ENCODE measurements at places on chromosomes 13 and 19.
A peak's percentile ranks its signal among the peaks of the same experiment; 100 is the strongest.

- no peaks in the 10 kb centered on the region for H3K4me1 ChIP-seq
- H3K4me3 ChIP-seq: no peak overlapping the region
- no peak for DNase-seq
- no peak overlapping the region for H3K27ac ChIP-seq
- H3K36me3 ChIP-seq: no peaks in the 10 kb centered on the region
Measured at GRCh38 chr13:96700657-96701056, 293.6 kb downstream of the OXGR1 start.

DNA sequence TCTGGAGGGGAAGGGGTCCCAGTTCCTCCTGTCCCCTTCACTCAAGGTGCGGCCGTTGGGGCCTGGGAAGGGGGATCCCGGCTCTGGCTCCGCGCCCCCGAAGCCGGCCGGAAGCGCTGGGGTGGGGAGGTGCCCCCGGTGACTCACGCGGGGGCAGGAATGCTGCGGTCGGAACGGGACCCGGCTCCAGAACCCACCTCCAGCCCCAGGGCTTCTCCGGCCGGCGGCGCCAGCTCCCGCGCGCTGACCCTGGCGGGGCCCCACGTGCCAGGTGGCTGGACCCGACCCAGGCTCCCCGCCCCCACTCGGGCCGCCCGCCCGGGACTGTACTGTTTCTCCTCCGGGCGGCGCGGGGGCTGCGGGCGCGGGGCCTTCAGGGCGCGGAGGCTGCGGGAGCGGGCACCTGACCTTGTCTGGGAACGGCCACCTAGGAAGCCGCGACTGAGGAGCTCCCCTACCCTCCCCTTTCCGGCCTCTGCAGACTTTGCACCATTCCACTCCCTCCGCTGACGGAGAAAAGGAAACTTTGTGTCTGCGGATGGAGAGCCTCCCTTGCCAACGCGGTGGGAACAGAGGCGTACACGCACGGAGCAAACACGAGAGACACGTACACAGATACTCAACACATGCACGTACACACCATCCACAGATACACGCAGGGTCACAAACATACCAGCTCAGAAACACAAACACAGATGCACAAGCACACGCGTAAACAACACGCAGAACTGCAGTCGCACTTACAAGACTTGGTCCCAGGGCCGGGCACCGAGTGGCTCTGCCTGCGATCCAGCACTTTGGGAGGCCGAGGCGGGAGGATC lies 7.2 kb downstream of the AXL start:
- no peak overlapping the region for H3K4me3 ChIP-seq
- no peaks in the 10 kb centered on the region for H3K36me3 ChIP-seq
- peak overlapping the region; percentile 74 for H3K27ac ChIP-seq
- peaks cover 13% of the 10 kb centered on the region for H3K4me1 ChIP-seq
- peak; percentile 69 for DNase-seq

GRCh38 chr19:36049080-36049698 lies 4.9 kb downstream of the THAP8 start:
- no peak overlapping the region for H3K4me3 ChIP-seq
- H3K27me3 ChIP-seq: no peaks in the 10 kb centered on the region
- no peaks in the 10 kb centered on the region for H3K4me1 ChIP-seq
- no peaks in the 10 kb centered on the region for H3K36me3 ChIP-seq

GRCh38 chr13:47175172-47175866 lies 278.5 kb upstream of the HTR2A start:
- no peaks in the 10 kb centered on the region for H3K27me3 ChIP-seq
- H3K4me1 ChIP-seq: no peaks in the 10 kb centered on the region
- H3K4me3 ChIP-seq: no peak overlapping the region
- H3K27ac ChIP-seq: no peak overlapping the region

- H3K4me1 ChIP-seq: peaks cover 7% of the 10 kb centered on the region
- no peak overlapping the region for H3K4me3 ChIP-seq
- no peak overlapping the region for H3K27ac ChIP-seq
- H3K36me3 ChIP-seq: no peaks in the 10 kb centered on the region
- H3K27me3 ChIP-seq: no peaks in the 10 kb centered on the region
Measured at GRCh38 chr13:38382946-38383345, 33.3 kb downstream of the UFM1 start.

DNA sequence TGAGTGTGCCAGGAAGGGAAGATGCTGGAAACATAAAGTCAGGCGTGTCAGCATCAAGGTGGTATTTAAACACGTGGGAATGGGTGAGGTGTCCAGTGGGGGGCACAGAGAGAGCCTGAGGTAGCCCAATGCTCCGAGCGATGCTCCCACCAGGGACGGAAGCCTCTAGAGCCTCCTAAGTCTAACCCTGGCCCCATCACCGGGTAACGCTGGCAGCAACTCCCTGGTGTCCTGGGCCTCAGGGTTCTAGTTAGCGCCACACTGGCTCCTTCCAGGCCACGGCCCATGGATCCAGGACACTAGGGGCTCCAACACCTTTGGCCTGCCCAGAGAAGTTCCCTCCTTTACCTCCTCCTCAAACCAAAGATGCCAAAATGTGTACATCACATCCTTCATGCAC lies 65.4 kb downstream of the EPS15L1 start:
- H3K27me3 ChIP-seq: no peaks in the 10 kb centered on the region
- H3K27ac ChIP-seq: no peak overlapping the region
- DNase-seq: no peak
- H3K4me3 ChIP-seq: no peak overlapping the region

GRCh38 chr19:35436477-35437405 lies 11.3 kb upstream of the FFAR2 start:
- H3K27me3 ChIP-seq: no peaks in the 10 kb centered on the region
- H3K4me1 ChIP-seq: peaks cover 21% of the 10 kb centered on the region
- peak overlapping the region; percentile 79 for H3K27ac ChIP-seq
- DNase-seq: peak; percentile 90

- no peaks in the 10 kb centered on the region for H3K27me3 ChIP-seq
- H3K27ac ChIP-seq: no peak overlapping the region
- H3K4me1 ChIP-seq: no peaks in the 10 kb centered on the region
- no peak overlapping the region for H3K4me3 ChIP-seq
- peaks cover 3% of the 10 kb centered on the region for H3K36me3 ChIP-seq
- DNase-seq: no peak
Measured at GRCh38 chr13:20728579-20729311, 25.2 kb downstream of the IL17D start.

- H3K4me3 ChIP-seq: no peak overlapping the region
- no peaks in the 10 kb centered on the region for H3K4me1 ChIP-seq
- H3K27ac ChIP-seq: no peak overlapping the region
- no peak for DNase-seq
- H3K36me3 ChIP-seq: peaks cover 7% of the 10 kb centered on the region
Measured at GRCh38 chr13:21557995-21558394, 46.0 kb downstream of the MICU2 start.

GRCh38 chr19:28971049-28971448 lies 241.9 kb downstream of the UQCRFS1 start:
- H3K27me3 ChIP-seq: no peaks in the 10 kb centered on the region
- H3K4me1 ChIP-seq: no peaks in the 10 kb centered on the region
- no peak overlapping the region for H3K27ac ChIP-seq
- DNase-seq: peak; percentile 77

DNA sequence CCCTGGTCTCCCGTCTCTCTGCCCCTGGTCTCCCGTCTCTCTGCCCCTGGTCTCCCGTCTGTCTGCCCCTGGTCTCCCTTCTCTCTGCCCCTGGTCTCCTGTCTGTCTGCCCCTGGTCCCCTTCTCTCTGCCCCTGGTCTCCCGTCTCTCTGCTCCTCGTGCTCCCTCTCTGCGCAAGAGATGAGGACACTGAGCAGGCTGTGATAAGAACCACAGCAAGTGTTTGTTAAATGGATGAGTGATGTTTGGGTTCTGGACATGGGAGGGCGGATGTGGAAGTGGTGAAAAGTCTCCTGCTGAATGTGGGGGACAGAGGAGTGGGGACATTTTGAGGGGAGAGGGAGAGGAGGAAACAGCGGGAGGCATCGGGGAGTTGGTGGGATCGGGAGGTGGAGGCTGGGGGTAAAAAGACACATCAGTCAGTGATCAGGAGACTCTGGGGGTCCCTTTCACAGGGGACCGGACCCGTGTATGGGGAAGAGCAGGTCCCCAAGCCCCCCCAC lies 8.0 kb downstream of the NPAS1 start:
- no peak for DNase-seq
- no peaks in the 10 kb centered on the region for H3K4me1 ChIP-seq
- H3K27me3 ChIP-seq: peaks cover 46% of the 10 kb centered on the region
- no peak overlapping the region for H3K27ac ChIP-seq
- no peak overlapping the region for H3K4me3 ChIP-seq

DNA sequence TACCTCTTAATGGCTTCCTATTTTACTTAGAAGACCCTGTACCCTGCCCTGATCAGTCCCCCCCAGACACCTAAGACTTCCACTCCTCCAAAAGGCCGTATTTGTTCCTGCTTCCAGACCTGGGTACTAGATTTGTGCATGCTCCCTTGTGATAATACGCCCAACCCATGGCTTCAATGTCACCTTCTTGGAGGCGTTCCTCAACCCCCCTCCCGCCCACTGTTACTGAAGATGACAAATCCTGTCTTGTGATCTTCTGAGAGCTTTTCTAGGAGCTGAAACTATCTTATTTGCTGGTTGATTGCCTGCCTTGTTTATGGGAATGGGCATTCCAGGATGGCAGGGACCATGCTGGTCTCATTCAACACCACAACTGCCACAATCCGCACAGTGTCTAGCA lies 9.4 kb downstream of the SLC25A23 start:
- no peak overlapping the region for H3K4me3 ChIP-seq
- no peaks in the 10 kb centered on the region for H3K27me3 ChIP-seq
- H3K27ac ChIP-seq: no peak overlapping the region
- no peaks in the 10 kb centered on the region for H3K4me1 ChIP-seq

GRCh38 chr13:95564091-95564490 lies 11.6 kb downstream of the CLDN10 start:
- no peak overlapping the region for H3K27ac ChIP-seq
- peaks cover 5% of the 10 kb centered on the region for H3K4me1 ChIP-seq
- no peaks in the 10 kb centered on the region for H3K36me3 ChIP-seq

GRCh38 chr13:20441879-20442278 lies 83.8 kb downstream of the CRYL1 start:
- H3K4me1 ChIP-seq: no peaks in the 10 kb centered on the region
- no peaks in the 10 kb centered on the region for H3K27me3 ChIP-seq
- H3K27ac ChIP-seq: no peak overlapping the region

DNA sequence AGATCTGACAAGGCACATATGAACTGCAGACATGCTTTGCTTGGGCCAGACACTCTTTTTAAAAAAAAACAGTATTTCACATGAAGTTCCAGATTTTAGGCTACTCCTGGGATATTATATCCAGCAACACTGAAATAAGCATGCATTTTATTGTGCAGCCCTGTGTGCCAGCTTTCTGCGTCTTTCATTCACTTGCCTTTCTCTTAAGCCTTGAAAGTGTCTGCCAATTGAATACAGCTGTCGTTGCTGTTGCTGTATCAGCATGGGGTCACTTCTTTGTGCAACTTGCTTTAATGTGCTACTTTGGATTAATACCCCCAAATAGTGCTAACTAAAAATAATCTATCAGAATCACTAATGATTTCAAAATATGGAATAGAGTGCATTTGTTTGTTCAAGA lies 657.8 kb downstream of the SLITRK6 start:
- H3K27ac ChIP-seq: no peak overlapping the region
- H3K4me1 ChIP-seq: no peaks in the 10 kb centered on the region
- H3K27me3 ChIP-seq: no peaks in the 10 kb centered on the region
- no peaks in the 10 kb centered on the region for H3K36me3 ChIP-seq
- H3K4me3 ChIP-seq: no peak overlapping the region

- H3K36me3 ChIP-seq: peaks cover 2% of the 10 kb centered on the region
- H3K4me1 ChIP-seq: peaks cover 3% of the 10 kb centered on the region
- DNase-seq: no peak
- H3K27ac ChIP-seq: no peak overlapping the region
- no peak overlapping the region for H3K4me3 ChIP-seq
Measured at GRCh38 chr13:96032717-96033116, 20.5 kb downstream of the UGGT2 start.

- H3K36me3 ChIP-seq: no peaks in the 10 kb centered on the region
- H3K27ac ChIP-seq: no peak overlapping the region
- peaks cover 3% of the 10 kb centered on the region for H3K4me1 ChIP-seq
- no peak overlapping the region for H3K4me3 ChIP-seq
- H3K27me3 ChIP-seq: no peaks in the 10 kb centered on the region
Measured at GRCh38 chr13:51771418-51772104, 32.4 kb downstream of the DHRS12 start.

- DNase-seq: no peak
- H3K4me1 ChIP-seq: peaks cover 6% of the 10 kb centered on the region
- peaks cover 26% of the 10 kb centered on the region for H3K36me3 ChIP-seq
- H3K27ac ChIP-seq: no peak overlapping the region
- H3K4me3 ChIP-seq: no peak overlapping the region
- H3K27me3 ChIP-seq: no peaks in the 10 kb centered on the region
Measured at GRCh38 chr19:55344444-55344843, 4.8 kb downstream of the KMT5C start.

GRCh38 chr13:91406619-91407018 lies 8.2 kb downstream of the GPC5 start:
- H3K27ac ChIP-seq: no peak overlapping the region
- H3K27me3 ChIP-seq: no peaks in the 10 kb centered on the region
- H3K36me3 ChIP-seq: no peaks in the 10 kb centered on the region
- H3K4me1 ChIP-seq: no peaks in the 10 kb centered on the region
- no peak for DNase-seq

- no peaks in the 10 kb centered on the region for H3K4me1 ChIP-seq
- DNase-seq: no peak
- no peaks in the 10 kb centered on the region for H3K36me3 ChIP-seq
- no peak overlapping the region for H3K4me3 ChIP-seq
- H3K27me3 ChIP-seq: peaks cover 9% of the 10 kb centered on the region
Measured at GRCh38 chr19:3873151-3873550, 4.3 kb upstream of the ZFR2 start.

GRCh38 chr13:46352805-46353204 lies 34.2 kb downstream of the RUBCNL start:
- H3K27ac ChIP-seq: peak overlapping the region; percentile 45
- no peaks in the 10 kb centered on the region for H3K4me1 ChIP-seq
- no peaks in the 10 kb centered on the region for H3K27me3 ChIP-seq
- no peak overlapping the region for H3K4me3 ChIP-seq
- H3K36me3 ChIP-seq: no peaks in the 10 kb centered on the region
- no peak for DNase-seq

GRCh38 chr19:55472463-55472862 lies 4.0 kb upstream of the ZNF628 start:
- no peak overlapping the region for H3K27ac ChIP-seq
- no peaks in the 10 kb centered on the region for H3K27me3 ChIP-seq
- peaks cover 8% of the 10 kb centered on the region for H3K4me1 ChIP-seq
- no peaks in the 10 kb centered on the region for H3K36me3 ChIP-seq
- no peak overlapping the region for H3K4me3 ChIP-seq
- DNase-seq: no peak

DNA sequence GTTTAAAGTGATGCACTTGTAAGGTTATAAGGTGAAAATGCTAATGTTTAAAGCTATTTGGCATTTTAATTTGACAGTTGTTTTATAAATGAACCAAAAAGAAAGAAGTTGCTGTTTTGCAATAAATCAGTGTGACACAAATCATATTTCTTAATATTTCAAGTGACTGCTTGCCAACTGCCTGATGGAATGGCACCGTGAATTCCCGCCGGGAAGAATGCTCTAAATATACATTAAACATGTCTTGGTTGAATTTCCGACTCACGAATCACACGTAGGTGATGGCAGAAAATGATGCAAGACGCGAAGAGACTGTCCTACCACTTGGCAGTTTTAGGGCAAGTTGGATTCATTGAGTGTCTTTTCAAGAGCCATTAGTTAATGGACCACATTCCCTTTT lies 3.1 kb upstream of the GJB2 start:
- peaks cover 12% of the 10 kb centered on the region for H3K4me1 ChIP-seq
- H3K27ac ChIP-seq: no peak overlapping the region
- no peaks in the 10 kb centered on the region for H3K36me3 ChIP-seq

GRCh38 chr19:45179072-45179891 lies 698 bp downstream of the BLOC1S3 start:
- DNase-seq: peak; percentile 9
- H3K4me3 ChIP-seq: peak overlapping the region; percentile 72
- no peaks in the 10 kb centered on the region for H3K36me3 ChIP-seq
- peaks cover 18% of the 10 kb centered on the region for H3K4me1 ChIP-seq

GRCh38 chr19:31501427-31502195 lies 152.4 kb upstream of the TSHZ3 start:
- no peak for DNase-seq
- H3K27ac ChIP-seq: no peak overlapping the region
- no peaks in the 10 kb centered on the region for H3K27me3 ChIP-seq
- H3K36me3 ChIP-seq: no peaks in the 10 kb centered on the region
- H3K4me3 ChIP-seq: no peak overlapping the region

Measured in lung (tissue), 17 donors.